Progenitor cell of endocrine pancreas (in vitro differentiated cells): ENCODE measurements at places on chromosomes 2 and 18. TPM values are rescaled to one million over a fixed set of nuclear protein-coding genes. Genes with fewer than 3 reads are reported as not detected.

The RGPD3 gene
- total RNA-seq, result 0.07 and 0.38 TPM in 2 replicates

The ALPP gene
- not detected in 2 replicates for total RNA-seq

The SERPINB11 gene
- total RNA-seq, result not detected in 2 replicates

The HADHB gene
- total RNA-seq, result 62.0 and 71.1 TPM in 2 replicates

The FOXI3 gene
- total RNA-seq, result 0.57 and 0.98 TPM in 2 replicates

The UGT1A9 gene
- not detected in 2 replicates for total RNA-seq

The TWIST2 gene
- total RNA-seq, result not detected in 2 replicates

The DARS1 gene
- total RNA-seq, result 65.0 and 69.7 TPM in 2 replicates

The GTF3C2 gene
- total RNA-seq, result 98.0 and 106 TPM in 2 replicates

The FSIP2 gene
- total RNA-seq, result 19.4 and 26.8 TPM in 2 replicates

The ANKRD30B gene
- total RNA-seq, result not detected in 2 replicates

The CCDC148 gene
- total RNA-seq, result 3.9 and 4.6 TPM in 2 replicates

The HOXD12 gene
- not detected in 2 replicates for total RNA-seq

The SEMA4C gene
- total RNA-seq, result 74.8 and 75.0 TPM in 2 replicates

The SNRNP27 gene
- 46.7 and 47.2 TPM in 2 replicates for total RNA-seq

The IAH1 gene
- total RNA-seq, result 36.6 and 37.4 TPM in 2 replicates

The GAREM2 gene
- total RNA-seq, result 10.4 and 12.1 TPM in 2 replicates

The TNP1 gene
- 1.1 TPM in 1 of 2 replicates, not detected in the other for total RNA-seq

The TTC27 gene
- total RNA-seq, result 20.5 and 21.8 TPM in 2 replicates

The MAPK4 gene
- total RNA-seq, result 14.8 and 16.3 TPM in 2 replicates

The MSH2 gene
- 61.2 and 63.3 TPM in 2 replicates for total RNA-seq

The CEP192 gene
- 28.4 and 30.9 TPM in 2 replicates for total RNA-seq

The TMEFF2 gene
- total RNA-seq, result 0.50 and 2.0 TPM in 2 replicates

The CEP68 gene
- 20.4 and 22.0 TPM in 2 replicates for total RNA-seq

The PPP1R1C gene
- total RNA-seq, result 5.6 and 6.4 TPM in 2 replicates

The M1AP gene
- 2.5 and 2.6 TPM in 2 replicates for total RNA-seq

The GNAL gene
- 10.0 and 10.5 TPM in 2 replicates for total RNA-seq
